ENCODE measurements at places on chromosomes 1 and 21. TPM values are rescaled to one million over a fixed set of nuclear protein-coding genes. Genes with fewer than 3 reads are reported as not detected.

GRCh38 chr1:156494309-156494895 is 6.2 kb downstream of the MEF2D start:
- H3K27ac ChIP-seq = peak overlapping the region; percentile 13
- peaks cover 7% of the 10 kb centered on the region for H3K4me1 ChIP-seq
- H3K4me3 ChIP-seq = no peak overlapping the region

DNA sequence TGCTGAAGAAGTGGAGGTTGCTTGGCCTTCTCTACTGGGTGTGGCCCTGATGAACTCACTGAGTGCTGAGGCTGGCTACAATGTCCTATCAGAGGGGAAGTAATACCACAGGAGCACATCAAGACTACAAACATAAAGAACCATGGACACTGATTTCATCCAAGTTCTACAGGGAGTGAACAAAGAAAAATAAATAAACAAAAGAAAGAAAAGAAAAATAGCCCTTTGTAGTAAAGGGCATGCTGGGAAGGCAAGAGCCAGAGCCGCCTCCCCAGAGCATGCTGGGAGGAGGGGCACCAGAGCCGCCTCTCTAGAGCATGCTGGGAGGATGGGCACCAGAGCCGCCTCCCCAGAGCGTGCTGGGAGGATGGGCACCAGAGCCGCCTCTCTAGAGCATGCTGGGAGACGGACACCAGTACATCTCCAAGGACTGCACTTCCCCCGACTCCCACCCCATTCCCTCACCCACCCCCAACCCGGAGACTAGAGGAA is 65.9 kb downstream of the LAMC2 start:
- no peak overlapping the region for H3K4me3 ChIP-seq
- DNase-seq = no peak
- H3K36me3 ChIP-seq = no peaks in the 10 kb centered on the region
- no peaks in the 10 kb centered on the region for H3K27me3 ChIP-seq
- H3K4me1 ChIP-seq = no peaks in the 10 kb centered on the region

DNA sequence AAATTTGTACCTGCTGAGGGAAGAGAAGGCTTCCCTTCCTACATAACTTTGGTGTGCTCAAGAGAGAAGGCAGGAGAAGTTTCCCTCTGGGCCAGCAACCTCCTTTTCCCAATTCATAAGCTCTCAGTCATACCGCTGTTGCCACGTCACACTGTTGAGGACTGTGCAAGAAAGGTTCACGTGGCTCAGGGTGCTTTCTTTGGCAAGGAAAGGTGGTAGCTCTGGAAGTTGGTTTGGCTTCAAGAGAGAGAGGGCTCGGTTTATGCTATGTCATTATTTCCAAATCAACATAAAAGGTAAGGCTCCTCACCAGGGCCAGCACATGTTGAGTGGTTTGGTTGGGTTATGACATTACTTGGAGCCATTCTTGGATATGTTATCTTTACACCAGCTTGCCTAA is 77.3 kb downstream of the TNFSF18 start:
- no peaks in the 10 kb centered on the region for H3K4me1 ChIP-seq
- no peaks in the 10 kb centered on the region for H3K36me3 ChIP-seq
- no peak overlapping the region for H3K4me3 ChIP-seq
- no peak for DNase-seq
- no peaks in the 10 kb centered on the region for H3K27me3 ChIP-seq
- no peak overlapping the region for H3K27ac ChIP-seq

GRCh38 chr1:170594066-170594626 is 62.2 kb downstream of the GORAB start:
- H3K27me3 ChIP-seq = no peaks in the 10 kb centered on the region
- H3K4me1 ChIP-seq = peaks cover 3% of the 10 kb centered on the region
- H3K4me3 ChIP-seq = no peak overlapping the region
- no peak for DNase-seq

DNA sequence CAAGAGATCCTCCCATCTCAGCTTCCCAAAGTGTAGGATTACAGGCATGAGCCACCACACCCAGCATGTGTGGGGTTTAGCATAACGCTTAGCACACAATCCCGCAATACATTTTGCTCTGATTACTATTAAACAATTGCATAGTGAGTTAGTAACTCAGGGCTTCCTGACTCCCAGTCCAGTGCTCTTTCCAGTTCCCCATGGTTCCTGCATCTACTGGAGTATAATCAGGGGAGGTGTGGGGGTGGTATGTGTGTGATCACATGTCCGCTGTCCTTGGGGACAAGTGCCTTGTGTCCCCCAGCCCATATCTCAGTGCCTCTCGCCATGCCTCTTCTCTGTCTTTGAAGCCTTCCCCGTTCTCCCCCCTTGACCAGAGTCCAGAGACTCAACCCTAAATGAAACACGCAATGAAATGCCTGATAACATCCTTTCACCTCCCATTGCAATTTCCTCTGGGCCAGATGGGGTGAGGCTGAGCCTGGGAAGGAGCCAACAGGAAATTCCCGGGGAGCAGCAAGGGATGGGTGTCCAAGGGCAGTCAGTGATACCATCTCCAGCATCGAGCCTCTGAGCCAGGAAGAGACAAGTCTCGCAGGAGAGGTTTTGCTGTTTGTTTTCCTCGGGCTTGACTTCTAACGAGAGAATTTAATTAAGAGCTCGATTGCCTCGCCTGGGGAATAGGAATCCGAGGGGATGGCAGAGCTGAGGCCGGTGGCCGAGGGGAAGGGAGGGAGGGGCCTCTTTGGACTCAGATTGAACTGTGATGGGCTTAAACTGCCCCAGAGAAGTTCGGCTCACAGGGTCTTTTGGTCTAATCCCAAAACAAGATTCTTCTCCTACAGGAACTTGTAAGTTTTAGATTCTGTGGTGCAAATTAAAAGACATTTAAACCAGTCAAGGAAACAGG is 7.7 kb upstream of the HTR1D start:
- H3K27ac ChIP-seq = no peak overlapping the region
- no peak for DNase-seq
- H3K4me3 ChIP-seq = no peak overlapping the region
- H3K27me3 ChIP-seq = no peaks in the 10 kb centered on the region
- H3K36me3 ChIP-seq = no peaks in the 10 kb centered on the region

DNA sequence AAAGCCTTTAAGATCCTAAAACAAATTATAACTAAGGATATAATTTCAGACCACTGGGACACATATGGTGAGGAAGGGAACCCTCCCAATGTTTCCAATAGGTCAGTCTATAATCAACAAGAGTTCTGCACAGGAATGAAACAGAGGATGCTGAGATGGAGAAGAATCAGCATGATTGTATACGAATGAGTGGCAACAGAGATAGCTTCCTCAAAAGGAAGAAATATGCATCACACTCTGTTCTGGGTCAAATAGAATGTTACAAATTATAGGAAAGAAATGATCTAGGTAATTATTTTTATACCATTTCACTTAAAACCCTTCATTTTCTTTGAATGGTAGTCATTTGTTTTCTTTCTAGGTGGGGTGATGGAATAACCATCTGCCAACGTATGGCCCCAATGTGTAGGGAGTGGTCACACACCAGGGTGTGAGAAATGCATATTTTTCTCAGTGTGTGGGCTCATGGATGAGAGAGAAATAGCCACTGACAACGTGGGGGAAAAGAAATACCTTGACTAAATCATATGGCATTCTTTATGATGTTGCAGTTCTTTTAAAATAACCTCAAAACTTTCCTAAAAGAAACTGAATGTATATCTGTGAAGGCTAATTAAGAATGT is 104.6 kb upstream of the IVNS1ABP start:
- no peak overlapping the region for H3K4me3 ChIP-seq
- H3K27ac ChIP-seq = no peak overlapping the region
- H3K27me3 ChIP-seq = no peaks in the 10 kb centered on the region
- H3K36me3 ChIP-seq = no peaks in the 10 kb centered on the region
- H3K4me1 ChIP-seq = no peaks in the 10 kb centered on the region
- DNase-seq = no peak

DNA sequence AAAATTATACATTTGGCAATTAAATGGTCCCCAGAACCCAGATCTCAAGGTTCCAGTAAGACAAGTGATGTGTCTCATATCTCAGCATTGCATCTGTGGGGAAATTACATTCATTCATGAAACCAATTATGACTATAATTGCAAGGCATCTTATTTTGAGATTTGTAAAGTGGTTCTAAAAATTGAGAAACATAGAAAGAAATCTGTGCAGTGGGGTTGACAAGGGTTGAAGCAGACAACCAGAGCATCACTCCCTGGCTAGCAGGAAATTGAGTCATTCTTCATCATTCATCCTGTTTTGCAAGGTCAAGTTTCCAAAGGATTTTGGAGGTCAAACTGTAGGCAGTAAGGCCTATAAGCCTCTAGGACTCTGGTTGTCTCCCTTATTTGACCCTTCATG is 25.1 kb upstream of the MROH9 start:
- no peak for DNase-seq
- no peaks in the 10 kb centered on the region for H3K4me1 ChIP-seq
- no peak overlapping the region for H3K4me3 ChIP-seq
- H3K27ac ChIP-seq = no peak overlapping the region

DNA sequence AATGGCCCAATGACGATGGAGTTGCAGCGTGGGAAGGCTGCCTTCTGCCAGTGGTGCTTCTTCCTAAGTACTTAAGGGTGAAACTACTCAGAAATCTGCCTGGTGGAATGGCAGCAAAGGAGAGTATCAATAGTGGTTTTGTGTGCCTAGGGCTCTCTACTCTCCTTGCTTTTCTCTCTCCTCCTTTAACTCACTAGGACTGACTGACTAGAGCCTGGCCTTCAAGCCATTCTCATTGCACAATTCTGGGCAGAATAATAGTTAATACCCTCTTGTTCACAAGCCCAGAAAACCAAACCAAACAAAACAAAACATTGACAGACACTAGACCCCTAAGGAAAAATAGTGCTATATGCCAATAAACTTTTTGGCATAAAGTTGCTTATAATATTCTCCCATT is 171.2 kb upstream of the PTGFR start:
- H3K27me3 ChIP-seq = no peaks in the 10 kb centered on the region
- DNase-seq = no peak
- H3K4me1 ChIP-seq = no peaks in the 10 kb centered on the region
- H3K36me3 ChIP-seq = no peaks in the 10 kb centered on the region

GRCh38 chr1:214514819-214515383 is 36.5 kb downstream of the PTPN14 start:
- no peak overlapping the region for H3K27ac ChIP-seq
- no peak overlapping the region for H3K4me3 ChIP-seq
- H3K4me1 ChIP-seq = no peaks in the 10 kb centered on the region
- H3K27me3 ChIP-seq = no peaks in the 10 kb centered on the region
- no peaks in the 10 kb centered on the region for H3K36me3 ChIP-seq
- no peak for DNase-seq

- H3K27ac ChIP-seq = no peak overlapping the region
- no peaks in the 10 kb centered on the region for H3K4me1 ChIP-seq
- no peaks in the 10 kb centered on the region for H3K27me3 ChIP-seq
- H3K36me3 ChIP-seq = no peaks in the 10 kb centered on the region
- no peak overlapping the region for H3K4me3 ChIP-seq
- no peak for DNase-seq
Observed at GRCh38 chr1:26066857-26067256, 573 bp downstream of the TRIM63 start.

DNA sequence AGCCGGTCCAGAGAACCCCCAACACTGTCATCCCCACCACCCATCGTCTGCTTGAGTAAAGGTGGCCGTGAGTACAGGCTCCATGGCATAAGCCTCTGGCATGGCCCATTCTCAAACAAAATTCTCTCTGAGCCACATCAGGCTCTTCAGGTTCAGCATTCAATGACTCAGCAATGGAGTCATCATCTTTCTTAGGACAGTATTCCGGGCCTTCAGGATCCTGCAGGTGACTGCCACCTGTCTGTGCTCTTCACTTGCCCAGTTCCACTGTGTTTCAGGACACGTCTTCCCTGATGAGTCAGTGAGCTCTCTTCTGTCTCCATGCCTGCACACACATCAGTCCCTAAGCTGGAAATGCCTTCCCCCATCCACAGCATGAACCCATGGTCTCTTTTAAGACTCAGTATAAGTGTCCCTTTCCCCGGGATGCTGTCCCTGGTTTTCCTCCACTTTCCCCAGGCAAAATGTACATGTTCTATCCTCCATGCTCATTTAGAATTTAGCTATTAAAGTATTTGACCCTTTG is 81.1 kb upstream of the FGGY start:
- no peak overlapping the region for H3K27ac ChIP-seq
- DNase-seq = no peak
- H3K4me3 ChIP-seq = no peak overlapping the region
- no peaks in the 10 kb centered on the region for H3K27me3 ChIP-seq
- peaks cover 8% of the 10 kb centered on the region for H3K4me1 ChIP-seq

GRCh38 chr1:205669341-205670149 is 10.8 kb downstream of the SLC45A3 start:
- no peaks in the 10 kb centered on the region for H3K36me3 ChIP-seq
- no peak overlapping the region for H3K27ac ChIP-seq
- H3K4me1 ChIP-seq = no peaks in the 10 kb centered on the region
- no peak overlapping the region for H3K4me3 ChIP-seq

DNA sequence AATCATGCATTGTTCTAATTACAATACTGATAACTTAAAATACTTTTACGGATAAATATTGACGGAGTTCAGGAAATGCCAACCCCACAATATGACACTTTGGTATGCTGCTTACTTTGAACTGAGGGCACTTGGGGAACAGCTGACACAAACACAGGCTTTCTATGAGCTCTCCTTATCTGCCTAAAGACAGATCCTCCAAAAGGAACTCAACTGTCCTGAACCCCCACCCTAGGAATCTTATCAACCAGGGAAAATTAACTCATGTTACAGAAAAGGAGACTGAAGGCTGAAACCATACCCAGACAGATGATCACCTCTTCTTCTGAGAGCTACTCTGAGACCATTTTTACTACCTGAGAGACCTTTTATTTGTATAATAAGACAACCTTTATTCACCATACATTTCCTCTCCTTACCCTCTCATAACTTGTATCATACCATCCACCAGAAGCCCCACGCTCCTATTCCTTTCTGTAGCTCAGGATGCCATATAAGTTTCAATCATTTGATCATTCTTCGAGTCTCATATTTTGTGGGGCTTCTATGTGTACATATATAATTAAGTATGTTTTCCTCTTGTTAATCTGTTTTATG is 239.5 kb downstream of the FAF1 start:
- H3K4me3 ChIP-seq = no peak overlapping the region
- no peaks in the 10 kb centered on the region for H3K36me3 ChIP-seq
- no peak overlapping the region for H3K27ac ChIP-seq
- no peaks in the 10 kb centered on the region for H3K4me1 ChIP-seq

Gene RIMS3
- total RNA-seq = 18.3 TPM

Gene KCNA3
- total RNA-seq = 0.97 TPM

Gene CNR2
- 0.06 TPM for total RNA-seq

Gene CACNA1S
- total RNA-seq = not detected
